Umbilical cord (tissue), 2 donors: ENCODE measurements at places on chromosomes 6 and 20. TPM values are rescaled to one million over a fixed set of nuclear protein-coding genes. Genes with fewer than 3 reads are reported as not detected.

The PTK7 gene
- total RNA-seq, result 196 TPM

GRCh38 chr6:1856381-1856780 lies 246.7 kb downstream of the FOXC1 start:
- peak; percentile 33 for DNase-seq

DNA sequence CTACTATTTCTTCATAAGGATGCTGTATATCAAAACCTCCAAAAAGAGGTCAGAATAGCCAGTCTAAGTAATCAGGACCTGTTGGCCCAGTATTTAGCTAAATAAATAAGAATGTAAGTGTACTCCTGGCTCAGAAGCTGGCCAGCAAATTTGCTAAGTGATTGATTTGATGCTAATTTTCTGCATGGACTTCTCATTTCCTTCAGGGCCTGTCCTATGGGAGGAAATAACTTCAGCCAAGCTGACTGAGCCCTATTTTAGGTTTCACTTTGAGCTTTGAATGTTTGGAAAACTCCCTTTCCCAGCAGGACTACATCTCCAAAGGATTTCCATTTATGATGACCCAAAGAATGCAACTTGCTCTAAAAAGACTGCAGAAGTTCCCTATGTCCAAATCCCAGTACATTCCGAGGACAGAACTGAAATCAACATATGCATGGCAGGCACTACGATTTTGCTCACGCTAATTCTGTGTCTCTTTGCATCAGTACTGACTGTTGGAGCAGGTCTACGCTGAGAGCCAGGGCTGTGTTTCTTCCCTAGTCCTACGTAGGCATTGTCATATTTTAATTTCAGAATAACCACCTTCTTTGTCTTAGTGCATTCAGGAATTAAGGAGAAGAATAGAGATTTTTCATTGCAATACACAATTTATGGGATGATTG lies 441.4 kb upstream of the PLCB4 start:
- no peak for DNase-seq

DNA sequence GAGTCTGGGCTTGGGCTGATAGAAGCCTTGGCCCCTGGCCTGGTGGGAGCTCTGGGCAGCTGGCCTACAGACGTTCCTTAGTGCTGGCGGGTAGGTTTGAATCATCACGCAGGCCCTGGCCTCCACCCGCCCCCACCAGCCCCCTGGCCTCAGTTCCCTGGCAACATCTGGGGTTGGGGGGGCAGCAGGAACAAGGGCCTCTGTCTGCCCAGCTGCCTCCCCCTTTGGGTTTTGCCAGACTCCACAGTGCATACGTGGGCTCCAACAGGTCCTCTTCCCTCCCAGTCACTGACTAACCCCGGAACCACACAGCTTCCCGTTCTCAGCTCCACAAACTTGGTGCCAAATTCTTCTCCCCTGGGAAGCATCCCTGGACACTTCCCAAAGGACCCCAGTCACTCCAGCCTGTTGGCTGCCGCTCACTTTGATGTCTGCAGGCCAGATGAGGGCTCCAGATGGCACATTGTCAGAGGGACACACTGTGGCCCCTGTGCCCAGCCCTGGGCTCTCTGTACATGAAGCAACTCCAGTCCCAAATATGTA lies 957 bp upstream of the VEGFA start:
- DNase-seq, result peak; percentile 94

- DNase-seq, result no peak
Observed at GRCh38 chr6:137927777-137928218, 60.7 kb downstream of the TNFAIP3 start.

DNA sequence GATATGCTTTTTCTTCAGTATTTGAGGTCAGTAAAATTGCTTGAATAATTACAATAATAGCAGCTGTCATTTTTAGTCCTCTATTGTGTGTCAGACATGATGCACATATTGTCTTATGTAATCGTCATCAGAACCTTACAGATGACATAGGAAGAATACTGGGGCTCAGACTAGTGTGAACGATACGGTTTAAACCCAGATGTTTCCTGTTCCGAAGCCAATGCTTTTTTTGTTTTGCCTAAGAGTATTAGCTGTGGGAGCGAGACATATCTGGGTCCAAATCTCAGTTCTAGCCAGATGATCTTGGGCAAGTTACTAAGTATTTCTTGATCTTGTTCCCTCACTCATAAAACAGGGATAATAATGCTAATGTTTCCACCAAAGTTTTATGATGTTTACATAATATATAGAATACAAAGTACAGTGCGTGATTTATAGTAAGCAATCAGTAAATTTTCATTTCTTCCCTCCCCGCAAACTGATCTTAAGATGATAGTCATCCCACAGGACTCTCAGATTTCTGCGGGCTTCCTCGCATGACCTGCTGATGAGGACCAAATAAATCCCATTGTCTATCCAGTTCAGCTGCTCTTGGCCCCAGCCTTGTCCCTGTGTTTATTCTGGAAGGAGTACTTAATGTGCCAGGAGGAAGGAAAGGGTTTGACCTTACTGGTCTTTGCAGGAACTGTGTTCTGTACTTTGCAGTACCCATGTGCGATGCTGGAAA lies 98.2 kb downstream of the CAP2 start:
- DNase-seq, result no peak

The MAP7 gene
- total RNA-seq, result 2.6 TPM

The CLPSL2 gene
- total RNA-seq, result not detected

DNA sequence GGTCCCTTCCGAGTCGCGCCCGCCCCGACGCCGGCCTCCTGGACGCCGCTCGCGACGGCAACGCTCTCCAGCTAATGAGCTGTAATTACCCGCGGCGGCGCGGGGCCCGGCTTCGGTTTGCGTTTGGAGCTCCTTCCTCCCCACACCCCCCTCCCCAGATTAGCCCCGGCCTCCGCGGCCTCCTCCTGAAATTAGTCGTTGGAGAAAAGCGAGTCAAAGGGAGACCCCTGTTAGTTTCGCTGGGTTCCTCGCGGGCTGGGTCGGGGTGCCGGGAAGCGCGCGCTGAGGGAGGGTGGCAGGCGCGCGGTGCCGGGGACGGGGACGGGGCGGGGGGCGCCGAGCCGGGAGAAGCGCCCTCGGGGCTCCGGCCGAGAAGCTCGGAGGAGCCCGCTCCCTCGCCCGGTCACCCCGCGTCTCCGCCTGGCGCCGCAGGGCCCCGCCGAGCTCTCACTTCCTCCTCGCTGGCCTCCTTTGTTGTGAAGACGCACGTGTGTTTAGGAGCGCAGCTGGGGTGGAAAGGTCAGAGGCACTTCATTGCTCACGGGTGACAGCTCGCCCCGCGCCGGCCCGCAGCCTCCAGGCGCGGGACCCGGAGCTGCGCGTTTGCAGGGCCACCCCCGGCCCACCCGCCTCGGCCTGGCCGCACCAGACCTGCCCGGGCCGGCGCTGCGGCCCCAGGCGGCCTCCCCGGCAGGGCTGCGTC lies 4.9 kb downstream of the FOXC1 start:
- no peak for DNase-seq

- no peak for DNase-seq
Observed at GRCh38 chr6:72031471-72031870, 145.1 kb downstream of the RIMS1 start.

DNA sequence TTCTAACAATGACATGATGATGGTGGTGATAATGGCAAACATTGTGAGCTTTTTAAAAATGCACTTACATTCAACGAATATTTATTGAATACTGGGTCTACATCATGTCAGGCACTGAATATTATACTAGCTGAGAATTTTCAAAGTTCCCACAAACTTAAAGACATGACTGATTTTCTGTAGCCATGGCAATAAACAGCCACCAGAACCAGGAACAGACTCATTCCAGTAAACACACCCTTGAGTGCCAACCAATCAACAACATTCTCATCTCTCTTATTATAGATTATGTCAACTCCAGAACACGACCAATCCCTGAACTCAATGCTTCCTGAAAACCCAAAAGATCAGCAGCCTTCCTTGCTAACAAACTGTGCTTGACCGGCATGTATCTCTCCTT lies 212.4 kb upstream of the RUNX2 start:
- no peak for DNase-seq

The SUMO4 gene
- 17.3 TPM for total RNA-seq
